Panc1 (cell line): ENCODE measurements at places on chromosomes 1 and 21.

GRCh38 chr21:46421756-46422555, 36.7 kb upstream of the DIP2A start:
- DNase-seq: no peak

- no peak for DNase-seq
Measured at GRCh38 chr1:147211577-147211976, 13.6 kb downstream of the FMO5 start.

- DNase-seq: no peak
Measured at GRCh38 chr1:3217181-3217641, 148.2 kb downstream of the PRDM16 start.

- DNase-seq: no peak
Measured at GRCh38 chr21:45923146-45923545, 58.4 kb upstream of the COL6A1 start.

DNA sequence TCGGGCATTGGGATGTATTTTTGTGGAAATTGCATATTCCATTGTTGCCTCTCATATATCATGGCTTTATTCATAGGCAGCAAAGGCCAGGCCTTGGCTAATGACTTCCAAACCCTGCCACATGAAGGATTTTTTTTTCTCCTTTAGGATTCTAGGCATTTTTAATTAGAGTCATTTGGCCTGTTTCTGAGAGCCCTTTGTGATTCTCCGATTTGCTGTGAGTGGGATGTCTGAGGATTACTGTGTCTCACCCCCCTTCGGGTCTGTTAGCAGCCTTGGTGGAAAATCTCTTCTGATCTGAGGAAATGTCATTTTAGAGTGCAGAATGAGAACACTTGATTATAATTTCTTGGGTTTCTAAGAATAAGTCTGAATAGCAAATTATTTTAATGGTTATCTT, 253.5 kb downstream of the NTNG1 start:
- no peak for DNase-seq

DNA sequence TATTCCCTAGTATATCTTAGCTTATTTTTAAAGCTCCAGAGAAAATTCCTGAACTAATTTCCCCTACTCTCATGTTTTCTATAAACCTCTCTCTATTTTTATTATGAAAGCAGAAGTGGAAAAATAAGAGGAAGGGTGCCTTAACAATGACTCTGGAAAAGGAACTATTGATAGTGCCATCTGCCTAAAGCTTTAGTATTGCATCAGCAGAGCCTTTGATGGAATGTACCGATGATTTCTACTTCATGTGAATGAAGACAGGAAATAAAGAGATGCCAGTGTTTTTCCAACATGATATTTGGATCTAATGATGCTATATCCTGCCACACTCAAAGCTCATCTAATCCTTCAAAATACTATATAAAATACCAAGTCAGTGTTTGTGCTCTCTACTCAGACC, 35.1 kb downstream of the TNFSF18 start:
- no peak for DNase-seq

GRCh38 chr1:101139821-101140718, 96.7 kb upstream of the S1PR1 start:
- no peak for DNase-seq

- no peak for DNase-seq
Measured at GRCh38 chr1:21961799-21962198, 15.0 kb upstream of the CELA3B start.

DNA sequence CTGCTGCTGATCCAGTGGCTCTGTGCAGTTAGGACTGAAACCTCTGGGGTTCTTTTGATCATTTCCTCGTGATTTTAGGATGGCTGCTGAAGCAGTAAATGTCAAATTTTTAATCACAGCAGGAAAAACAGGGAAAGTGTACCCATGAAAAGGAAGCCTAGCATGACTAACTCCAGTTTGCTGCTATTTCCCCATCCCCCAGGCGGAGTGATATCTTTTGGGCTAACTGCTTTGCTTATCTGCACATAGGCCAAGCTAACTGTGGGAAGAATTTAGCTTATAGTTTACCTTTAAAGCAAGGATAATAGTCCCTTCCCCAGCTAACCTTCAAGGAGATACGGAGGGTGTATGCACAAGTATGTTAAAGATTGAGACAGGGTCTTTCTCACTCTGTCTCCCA, 149.8 kb upstream of the TNR start:
- no peak for DNase-seq

DNA sequence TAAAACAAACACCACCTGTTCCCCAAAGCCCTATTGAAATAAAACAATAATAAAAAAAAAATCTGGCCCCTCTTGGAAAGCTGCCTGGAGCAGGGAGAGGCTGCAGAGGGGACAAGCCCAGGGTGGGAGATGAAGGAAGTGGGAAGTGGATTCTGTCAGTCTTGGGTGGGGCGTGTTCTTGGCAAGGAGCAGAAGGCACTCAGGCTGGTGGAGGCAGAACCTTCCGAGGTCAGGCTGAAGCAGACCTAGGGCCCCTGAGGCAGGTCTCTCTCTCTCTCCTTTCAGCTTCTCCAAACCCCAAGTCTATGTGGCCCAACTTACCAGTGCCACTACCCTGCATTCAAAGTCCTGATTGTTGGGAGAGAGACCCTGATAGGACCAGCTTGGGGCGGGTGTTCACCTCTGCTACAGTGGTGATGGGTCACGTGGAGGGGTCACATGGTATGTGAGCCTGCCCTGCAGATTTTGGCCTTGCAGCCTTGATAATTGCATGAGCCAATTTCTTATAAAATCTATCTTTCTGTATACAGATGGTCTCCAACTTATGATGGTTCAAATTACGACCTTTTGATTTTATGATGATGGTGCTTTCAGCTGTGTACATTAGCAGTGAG, 145.4 kb upstream of the C1orf174 start:
- DNase-seq: no peak

DNA sequence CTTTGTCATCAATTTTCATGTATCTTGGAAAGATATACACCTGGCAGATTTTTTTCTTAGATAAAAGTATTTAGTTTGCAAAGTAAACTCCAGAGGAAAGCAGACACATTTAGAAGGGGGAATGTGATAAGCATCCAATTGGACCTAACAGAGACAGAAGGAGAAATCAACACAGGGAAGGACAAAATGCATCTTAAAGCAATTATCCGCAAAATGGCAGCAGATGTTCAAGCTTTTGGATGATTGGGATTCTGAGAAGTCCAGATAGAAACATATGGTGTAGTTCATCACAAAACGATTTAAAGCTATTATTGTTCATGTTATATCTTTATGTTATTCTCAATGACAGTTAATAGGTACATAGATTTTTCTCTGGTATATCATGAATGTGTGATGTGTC, 1153.1 kb upstream of the B3GALT2 start:
- no peak for DNase-seq

DNA sequence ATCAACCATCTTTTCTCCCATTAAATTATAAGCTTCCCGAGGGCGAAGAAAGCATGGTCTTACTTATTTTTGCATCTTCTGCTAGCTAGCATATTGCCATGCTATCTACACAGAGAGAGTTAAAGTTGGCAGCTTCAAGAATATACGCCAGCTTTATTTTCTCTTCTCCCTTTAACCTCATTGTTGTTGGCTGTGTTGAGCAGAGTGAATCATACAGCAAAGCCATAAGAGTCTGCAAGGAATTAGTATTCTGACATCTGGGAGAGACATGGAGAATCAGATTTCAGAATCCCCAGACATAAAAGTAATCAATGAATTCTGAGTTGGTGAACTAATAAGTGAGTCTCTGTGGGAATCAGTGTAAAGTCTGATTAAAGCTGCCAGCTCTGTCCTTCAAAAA, 649.6 kb upstream of the PTBP2 start:
- no peak for DNase-seq

DNA sequence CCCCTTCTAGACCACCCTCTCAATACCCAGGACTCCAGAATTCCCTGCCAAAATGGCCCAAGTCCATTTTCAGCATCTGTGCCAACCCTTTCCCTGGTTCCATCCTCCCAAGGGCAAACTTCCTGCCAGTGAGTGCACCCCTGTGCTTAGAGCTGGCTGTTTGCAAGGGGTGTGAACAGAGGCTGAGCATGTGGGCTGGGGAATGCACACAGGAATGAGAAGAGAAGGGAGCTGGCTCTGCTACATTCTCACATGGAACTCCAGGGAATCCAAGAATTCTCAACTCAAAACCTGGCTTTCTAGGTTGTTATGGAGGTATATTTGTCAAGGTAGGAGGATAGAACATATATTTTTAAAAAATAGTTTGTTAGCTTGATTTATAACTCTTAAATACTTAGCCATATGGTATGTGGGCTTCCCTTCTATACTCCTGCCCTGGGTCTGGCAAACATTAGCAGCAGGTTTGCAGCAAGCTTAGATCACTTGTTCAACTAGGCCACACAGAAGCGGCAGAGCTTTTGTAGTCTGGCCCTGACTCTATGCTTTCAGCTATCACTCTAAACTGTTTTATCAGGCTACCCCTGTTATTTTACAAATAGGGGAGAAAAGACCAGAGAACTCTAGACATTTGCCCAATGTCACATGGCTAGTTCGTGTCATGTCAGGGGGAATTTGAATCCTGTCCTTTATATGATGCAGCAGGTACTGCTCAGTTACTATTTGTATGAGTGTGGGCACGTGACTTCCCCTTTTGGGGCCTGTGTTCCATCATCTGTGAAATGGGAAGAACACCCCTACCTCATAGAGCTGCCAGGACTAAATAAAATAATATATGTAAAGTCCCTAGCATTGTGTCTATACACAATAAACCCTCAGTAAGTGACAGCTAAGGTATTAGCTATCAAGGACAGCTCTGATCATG, 8.1 kb upstream of the STMN1 start:
- DNase-seq: no peak

DNA sequence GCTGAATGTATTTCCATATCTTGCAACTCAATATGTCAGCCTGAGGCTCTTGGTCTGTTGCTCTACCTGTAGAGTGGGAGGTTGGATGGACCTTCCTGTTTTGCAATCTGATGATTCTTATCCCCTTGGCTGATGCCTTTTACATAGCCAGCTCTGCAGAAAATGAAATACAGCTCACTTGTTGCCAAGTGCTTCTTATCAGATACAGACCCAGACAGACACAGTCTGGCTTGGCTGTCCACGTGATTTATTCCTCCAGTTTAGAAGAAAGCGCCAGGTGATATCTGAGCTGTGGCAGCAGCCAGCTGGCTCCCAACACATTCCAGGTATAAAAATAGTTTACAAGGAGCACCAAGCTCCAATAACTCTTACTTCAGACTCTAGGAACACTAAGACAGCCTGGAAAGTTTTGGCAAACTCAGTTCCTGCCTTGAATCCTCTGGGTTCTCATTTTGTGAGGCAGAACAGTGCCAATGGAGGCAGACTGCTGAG, 479.2 kb upstream of the USP24 start:
- no peak for DNase-seq

DNA sequence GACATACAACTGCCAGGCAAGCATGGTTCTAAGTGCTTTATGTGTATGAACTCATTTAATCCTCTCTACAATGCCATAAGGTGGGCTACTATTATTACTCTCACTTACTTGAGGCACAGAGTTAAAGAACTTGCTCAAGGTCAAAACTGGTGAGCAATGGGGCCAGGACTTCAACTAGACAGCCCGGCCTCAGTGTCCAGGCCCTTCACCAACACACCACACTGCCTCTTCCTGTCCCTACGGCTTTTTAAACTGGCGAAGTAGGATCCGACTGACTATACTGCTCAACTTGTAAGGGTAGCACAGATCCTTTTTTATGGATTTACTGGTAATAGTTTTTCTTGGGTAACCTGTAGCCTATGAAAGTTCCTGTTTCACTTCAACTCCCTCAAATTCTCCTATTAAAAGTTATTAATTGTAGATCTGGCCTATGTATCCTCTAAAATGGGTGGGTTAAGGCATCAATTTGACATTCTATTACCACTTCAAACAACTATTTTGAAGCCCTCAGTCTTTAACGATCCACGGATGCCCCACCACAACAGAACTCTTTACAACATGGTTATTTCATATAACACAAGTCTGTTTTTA, 4.3 kb downstream of the ERRFI1 start:
- no peak for DNase-seq

- no peak for DNase-seq
Measured at GRCh38 chr1:32111789-32112188, 3.9 kb downstream of the KPNA6 start.

- DNase-seq: no peak
Measured at GRCh38 chr1:171999756-172000155, 158.5 kb downstream of the DNM3 start.

- no peak for DNase-seq
Measured at GRCh38 chr1:188906921-188907641, 1570.6 kb downstream of the BRINP3 start.

DNA sequence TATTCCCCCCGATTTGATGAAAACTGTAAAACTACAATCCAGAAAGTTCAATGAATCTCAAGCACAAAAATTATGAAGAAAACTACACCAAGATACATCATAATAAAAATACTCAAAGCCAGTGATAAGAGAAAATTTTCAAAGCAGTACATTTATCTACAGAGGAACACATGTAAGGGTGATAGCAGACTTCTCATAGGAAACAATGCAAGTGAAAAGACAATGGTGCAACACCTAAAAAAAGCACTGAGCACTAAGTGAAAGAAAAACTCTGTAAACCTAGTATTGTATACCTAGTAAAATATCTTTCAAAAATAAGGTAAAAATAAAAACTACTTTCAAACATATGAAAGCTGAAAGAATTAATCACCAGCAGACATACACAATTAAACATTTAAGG, 76.1 kb upstream of the IRF2BP2 start:
- no peak for DNase-seq

- DNase-seq: no peak
Measured at GRCh38 chr1:198436276-198436675, 104.2 kb downstream of the ATP6V1G3 start.

DNA sequence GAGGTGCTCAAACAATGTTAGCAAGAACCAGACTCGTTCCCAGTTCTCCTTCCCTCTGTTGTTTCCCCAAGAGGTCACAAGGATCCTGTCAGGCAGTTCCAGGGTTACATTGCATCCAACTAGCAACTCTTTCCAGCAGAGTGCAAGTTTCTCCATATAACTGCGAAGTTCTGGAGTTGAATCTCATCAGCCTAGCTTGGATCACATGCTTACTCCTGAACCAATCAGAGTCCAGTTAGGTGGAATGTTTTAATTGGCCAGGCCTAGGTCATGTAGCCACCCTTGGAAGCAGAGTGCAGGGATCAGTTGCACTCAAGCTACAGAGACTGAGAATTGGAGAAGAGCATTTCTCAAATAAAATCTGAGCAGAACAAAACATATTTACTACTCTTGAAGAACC, 15.9 kb upstream of the PIK3R3 start:
- no peak for DNase-seq

DNA sequence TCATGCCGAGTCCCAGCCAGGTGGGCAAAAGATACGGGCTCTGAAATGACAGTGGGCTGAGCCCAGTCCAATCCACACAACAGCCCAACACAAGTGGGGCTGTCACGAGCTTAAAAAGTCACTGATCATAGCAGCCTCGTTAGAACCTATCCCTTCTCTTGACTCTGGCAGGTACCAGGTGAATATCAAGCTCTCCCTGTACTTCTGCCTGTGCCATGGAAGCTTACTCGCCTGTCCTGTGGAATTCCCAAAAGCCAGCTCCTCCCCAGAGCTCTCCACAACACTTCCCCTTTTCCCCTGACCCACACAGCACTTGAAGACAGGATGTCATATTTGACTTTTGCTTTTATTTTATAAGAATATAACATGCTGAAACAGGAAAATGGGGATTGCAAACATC, 5.9 kb downstream of the RGS16 start:
- DNase-seq: no peak

- no peak for DNase-seq
Measured at GRCh38 chr1:8652467-8653046, 164.9 kb downstream of the RERE start.
